ENCODE measurements at places on chromosomes 3 and 15.
A peak's percentile ranks its signal among the peaks of the same experiment; 100 is the strongest.

DNA sequence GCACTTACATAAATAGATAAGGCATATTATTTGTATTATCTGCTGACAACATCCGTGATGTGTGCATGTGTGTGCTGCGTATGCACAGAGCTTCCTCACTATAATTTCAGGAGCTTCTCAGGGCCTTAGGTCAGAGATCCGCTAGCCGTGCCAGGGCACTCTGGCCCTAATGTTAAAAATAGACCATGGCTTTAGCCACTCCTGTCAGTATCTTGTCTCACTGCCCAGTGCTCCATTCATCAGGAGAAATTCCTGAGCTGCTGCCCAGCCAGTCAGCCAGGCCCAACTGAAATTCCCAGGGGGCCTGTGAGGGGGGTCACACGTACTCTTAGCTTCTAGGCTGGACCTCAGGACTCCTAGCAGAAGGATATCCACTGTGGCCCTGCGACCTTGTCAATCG, 70.0 kb upstream of the ABHD2 start:
- no peak for DNase-seq

DNA sequence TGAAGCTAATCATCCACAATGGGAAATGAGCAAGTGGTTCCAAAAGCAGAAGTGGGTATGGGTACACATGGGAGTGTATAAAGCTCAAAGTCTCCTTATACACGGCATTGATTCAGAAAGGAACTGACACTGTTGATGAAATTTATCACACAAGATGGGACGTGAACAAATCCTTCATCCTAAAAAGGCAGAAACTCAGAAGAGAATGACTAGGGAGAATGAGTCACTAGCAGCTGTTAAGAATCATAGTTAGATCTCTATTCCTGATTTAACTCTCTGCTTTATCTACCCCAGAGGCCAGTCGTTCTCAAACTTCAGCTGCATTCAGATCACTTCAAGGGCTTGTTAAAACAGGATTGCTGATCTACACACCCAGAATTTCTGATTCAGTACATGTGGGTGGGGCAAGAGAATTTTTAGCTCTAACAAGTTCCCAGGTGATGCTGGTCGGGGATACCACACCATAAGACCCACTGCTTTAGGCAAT, 97.7 kb upstream of the PHLDB2 start:
- DNase-seq, result peak; percentile 64

- no peak for DNase-seq
Observed at GRCh38 chr15:57334257-57334656, 42.0 kb upstream of the CGNL1 start.

DNA sequence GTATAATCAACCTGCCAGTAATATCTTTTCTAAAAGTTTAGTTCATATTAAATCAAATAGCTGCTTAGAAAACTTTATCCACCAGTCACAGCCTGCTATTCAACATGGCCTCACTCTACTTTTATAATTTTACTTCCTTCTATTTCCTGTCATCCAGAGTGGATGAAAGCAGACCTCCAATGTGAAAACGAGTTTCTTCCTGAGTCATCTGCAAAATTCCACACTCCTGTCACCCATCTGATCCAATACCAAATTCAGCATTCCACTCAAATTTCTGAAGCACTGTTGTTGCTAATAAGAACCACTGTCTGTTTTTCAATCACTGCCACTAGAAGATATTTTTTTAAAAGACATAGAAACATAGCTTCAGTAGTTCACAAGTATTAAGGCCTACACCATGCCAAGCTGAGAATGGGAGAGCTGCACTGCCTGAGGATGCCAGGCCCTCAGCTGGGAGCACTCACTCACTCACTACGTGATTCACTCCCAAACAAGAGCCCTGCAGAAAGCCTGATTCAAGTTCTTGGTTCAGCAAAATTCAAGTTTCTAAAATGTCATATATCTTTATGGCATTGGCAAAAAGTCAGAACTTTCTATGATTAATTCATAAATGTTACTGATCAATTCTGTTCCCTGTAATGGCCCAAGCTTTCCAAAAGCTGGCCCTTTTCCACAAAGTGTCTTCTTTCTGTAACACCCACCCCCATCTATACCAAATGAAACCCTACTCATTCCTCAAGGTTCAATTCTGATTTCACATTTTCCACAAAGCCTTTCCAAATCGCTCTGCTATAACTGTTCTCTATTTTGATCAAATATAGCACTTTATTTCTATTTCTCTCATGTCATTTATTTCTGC, 82.9 kb downstream of the FSIP1 start:
- no peak for DNase-seq

DNA sequence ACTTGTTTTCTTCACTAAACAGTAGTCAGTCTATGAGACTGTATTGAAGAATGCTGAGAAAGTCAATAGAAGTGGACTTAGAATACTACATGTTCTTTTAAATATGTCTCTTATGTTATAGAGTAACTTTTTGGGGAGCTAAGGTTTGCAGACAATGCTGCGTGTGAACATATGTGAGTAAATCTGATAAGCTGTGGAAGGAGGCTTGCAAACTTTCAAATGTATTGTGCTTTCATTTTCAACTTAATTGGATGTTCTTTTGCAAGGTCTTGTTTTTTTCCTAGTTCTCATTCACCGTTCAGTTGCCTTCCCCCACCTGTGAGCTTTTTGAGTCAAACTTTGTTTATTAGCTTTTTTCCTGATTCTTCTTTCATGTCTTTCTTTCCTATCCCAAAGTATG, 176.2 kb downstream of the LPP start:
- peak; percentile 17 for DNase-seq

- no peak for DNase-seq
Observed at GRCh38 chr15:38075466-38075865, 141.0 kb downstream of the TMCO5A start.

DNA sequence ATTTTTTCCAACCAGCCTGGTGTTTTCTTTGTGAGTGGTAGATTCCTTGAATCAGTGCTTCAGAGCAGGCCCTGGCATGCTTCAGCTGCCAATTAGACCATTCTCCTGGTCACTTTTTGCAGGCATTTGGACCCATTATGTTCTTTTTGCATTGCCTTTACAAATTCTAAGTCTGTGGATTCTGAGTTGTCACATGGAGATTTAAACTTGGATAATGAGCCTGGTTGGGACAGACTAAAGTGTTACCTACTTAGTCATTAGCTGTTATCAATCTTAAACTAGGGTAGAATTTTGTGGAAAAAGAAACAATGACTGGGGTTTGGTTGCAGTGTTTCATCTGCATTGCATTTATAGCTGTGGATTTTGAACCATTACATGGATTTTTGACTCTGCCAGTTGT, 40.6 kb downstream of the ARHGEF26 start:
- DNase-seq, result no peak

Measured in activated CD4-positive, alpha-beta T cell treated with anti-CD3 and anti-CD28 coated beads, Interleukin-2, Interleukin-6, amounts not matched to agents 100 ng/mL and 50 ng/mL, durations not matched to agents 16 hours and 8 hours (primary cell).